ENCODE measurements at places on chromosomes 4 and X.

GRCh38 chr4:115609631-115610030, 496.2 kb upstream of the NDST4 start:
- no peak for DNase-seq

DNA sequence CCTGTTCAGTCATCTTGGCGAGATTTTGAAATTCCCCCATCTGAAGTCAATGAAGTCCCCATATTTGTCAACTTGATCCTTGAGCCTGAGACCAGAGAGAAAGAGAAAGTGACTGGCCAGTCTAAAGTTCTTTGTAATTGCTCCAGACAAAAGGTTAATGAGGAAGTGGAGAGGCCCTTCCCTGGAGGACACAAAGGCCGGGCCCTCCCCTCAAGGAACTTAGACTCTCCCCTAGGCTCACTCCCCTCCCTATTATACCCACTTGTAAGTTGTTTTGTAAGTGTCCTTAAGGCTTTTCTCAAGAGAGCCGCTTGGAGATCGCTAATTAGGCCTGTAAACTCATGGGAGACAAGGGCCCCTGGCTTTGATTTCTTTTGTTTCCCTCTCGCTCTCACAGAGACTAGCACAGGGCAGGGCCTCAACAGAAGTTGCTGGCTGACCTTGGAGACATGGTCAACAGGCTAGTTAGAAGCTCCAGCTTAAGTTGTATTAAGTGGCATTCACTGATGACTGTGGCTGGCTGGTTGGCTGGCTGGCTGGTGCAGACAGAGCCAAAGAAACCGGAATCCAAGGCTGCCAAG, 20.3 kb upstream of the GPC4 start:
- no peak for DNase-seq

DNA sequence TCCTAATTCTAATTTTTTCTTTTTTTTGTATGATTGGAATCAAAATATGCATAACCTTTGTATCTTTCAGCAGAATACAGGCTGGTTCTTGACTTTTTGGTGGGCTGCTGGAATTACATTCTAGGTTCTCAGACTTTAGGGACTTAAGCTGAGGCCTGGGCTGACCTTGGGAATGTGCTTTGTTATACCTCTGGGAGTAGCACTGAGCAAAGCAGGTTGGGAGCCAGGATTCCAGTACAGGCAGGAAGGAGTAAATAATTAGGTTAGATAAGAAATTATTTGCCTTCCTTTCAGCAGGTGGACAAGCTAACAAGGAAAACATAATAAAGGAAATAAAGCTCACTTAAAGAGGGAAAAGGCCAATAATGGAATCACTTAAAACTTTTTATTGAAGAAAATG, 49.9 kb upstream of the SLC4A4 start:
- DNase-seq = no peak

- DNase-seq = no peak
Measured at GRCh38 chr4:8913858-8914460, 42.3 kb upstream of the HMX1 start.

DNA sequence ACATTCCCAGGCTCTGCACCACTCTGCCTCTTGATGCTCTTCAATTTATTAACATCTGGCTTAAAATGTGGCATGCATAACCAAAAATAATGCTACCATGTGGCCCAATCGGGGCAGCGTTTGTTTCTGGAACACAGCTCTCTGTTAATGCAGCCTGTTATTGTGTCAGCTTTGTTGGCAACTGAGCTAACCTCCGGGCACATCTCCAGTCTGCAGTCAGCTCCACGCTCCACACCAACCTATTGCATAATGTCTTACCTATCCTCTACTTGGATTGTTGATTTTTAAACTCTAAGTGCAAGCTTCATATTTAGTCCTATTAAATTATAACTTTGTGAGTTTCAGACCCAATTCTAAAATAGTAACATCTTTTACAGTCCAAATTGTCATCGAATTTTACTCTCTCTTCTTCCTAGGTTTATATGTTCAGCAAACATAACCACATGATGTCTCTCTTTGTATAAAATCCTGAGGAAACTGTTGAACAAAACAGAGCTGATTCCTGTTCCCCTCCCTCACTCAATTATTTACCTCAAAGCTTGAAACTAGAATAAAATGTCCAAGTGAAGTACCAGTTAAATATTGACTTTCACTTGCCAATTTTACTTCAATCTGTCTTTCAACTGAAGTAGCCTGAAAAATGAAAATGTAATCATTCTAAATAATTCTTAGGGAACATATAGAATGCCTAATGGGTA, 92.2 kb upstream of the RAPGEF2 start:
- peak; percentile 68 for DNase-seq

GRCh38 chrX:134161162-134161561, 75.8 kb upstream of the CCDC160 start:
- no peak for DNase-seq

- no peak for DNase-seq
Measured at GRCh38 chr4:93495346-93495745, 333.2 kb upstream of the ATOH1 start.

DNA sequence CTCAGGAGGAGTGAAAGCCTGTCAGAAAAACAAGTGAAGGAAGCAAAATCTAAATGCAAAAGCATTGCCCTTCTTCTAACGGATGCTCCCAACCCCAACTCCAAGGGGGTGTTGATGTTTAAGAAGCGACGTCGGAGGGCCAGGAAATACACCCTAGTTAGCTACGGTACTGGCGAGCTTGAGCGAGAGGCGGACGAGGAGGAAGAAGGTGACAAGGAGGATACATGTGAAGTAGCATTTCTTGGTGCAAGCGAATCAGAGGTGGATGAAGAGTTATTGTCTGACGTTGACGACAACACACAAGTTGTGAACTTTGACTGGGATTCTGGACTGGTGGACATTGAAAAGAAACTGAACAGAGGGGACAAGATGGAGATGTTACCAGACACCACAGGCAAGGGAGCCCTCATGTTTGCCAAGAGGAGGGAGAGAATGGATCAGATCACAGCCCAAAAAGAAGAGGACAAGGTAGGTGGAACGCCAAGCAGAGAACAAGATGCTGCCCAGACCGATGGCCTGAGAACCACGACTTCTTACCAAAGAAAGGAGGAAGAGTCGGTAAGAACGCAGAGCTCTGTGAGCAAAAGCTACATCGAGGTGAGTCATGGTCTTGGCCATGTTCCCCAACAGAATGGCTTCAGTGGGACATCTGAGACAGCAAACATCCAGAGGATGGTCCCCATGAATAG, 105.6 kb upstream of the MYOZ2 start:
- no peak for DNase-seq

DNA sequence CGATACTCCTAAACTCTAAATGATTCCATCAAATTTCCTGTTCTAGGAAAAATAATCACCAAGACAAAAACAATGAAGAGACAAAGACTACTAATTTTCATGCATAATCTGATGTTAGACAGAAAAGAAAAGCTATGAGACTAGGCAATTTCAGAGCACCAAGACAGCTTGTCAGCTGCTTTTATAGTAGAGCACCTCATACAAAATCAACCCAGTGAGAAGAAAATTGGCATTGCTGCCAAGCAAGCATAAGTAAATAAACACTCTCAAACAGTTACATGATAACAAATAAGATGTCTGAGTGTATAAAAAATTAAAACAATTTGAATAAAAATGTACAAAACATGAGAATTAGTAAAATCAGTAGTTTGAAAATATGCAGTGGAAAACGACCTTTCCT, 1544.6 kb downstream of the C4orf33 start:
- DNase-seq = no peak

All from fibroblast of skin of abdomen (primary cell).